Ovary (tissue), 10 donors: ENCODE measurements at places on chromosomes 5 and 9. TPM values are rescaled to one million over a fixed set of nuclear protein-coding genes. Genes with fewer than 3 reads are reported as not detected.

DNA sequence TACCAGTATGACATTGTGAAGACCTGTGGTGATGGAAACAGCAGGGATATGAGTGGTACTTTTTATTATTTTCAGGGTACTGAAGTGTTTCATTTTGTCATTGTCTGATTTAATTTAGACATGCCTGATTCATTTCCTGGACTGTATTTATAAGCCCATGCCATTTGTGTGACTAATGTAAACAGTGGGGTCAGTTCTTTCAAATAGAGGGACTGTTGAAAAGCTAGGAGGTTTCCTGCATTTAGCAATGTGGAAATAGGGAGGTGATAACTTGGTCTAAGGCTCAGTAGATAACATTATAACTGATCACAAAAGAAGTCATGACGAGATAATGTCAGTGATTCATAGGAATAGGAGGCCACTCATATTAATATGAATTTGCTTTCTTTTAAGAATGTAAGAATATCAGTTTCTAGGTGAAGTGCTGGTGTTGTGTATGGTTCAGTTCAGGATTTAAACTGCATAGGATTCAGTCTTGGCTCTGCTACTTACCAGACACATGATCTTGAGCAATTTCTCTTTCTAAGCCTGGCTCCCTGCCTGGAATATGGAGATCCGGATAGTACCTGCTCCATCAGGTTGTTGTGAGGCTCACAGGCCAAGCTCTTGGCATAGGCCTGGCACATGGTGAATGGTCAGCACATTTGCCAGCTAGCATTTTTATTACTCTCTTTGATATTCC lies 7.5 kb downstream of the RASGRF2 start:
- peak; percentile 66 for DNase-seq

SPEF2 gene
- 9.3 TPM for total RNA-seq

DNA sequence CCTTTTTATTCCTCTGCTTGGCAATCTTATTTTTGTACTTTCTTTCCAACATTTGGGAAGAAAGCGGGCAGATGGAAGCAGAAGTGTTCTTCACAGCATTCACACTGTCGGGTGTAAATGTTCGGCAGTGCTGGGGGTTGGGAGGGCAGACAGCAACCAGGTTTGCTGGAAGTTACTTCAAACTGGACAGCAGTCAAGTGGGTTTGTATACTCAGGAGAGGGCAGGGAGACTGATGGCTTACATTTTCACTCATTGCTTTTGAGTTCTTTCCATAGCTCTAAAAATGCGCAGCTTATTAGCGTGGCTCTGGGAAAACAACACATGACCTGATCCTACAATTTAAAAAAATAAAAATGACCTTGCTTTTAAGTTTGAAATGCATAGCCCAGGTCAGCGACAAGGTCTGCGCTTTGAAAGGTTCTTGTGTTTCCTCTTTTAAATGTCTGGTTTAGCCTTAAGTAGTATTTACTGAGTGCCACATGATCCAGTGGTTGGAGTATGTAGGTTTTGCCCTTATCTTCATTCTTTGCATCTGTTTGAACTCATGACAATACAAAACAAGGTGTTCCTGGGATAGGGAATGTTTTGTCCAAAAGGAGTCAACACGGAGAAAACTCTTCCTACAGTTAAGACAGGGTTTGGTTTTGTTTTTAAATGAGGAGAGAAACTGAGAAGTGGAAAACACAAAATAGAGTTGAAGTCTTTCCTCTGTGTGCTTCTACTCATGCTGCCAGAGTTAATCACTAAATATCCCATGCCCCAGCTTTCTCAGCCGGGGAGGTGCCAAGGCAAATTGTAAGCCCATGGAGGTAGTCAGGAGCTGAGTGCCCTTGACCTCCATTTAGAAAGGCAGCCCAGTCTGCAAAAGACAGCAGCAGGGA lies 132.7 kb upstream of the DMRT1 start:
- no peak for DNase-seq

DNA sequence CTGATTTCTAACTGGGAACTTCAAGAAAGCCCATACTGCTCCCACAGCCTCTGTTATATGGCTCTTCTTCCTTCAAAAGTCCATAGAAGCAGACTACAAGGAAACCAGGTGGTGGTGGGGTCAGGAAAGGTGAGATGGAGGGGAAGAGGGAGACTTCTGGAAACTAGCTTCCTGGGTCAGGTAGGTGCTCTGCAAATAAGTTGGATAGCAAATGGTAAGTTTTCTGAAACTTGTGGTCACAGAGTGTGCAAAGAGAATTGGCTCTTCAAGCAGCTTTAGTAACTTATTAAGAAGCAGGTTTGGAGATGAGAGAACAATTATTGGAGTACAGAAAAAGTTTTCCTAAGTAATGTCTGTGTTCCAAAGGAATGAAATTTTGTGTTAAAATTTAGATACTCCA lies 316.9 kb downstream of the ADGRV1 start:
- DNase-seq: no peak

DNA sequence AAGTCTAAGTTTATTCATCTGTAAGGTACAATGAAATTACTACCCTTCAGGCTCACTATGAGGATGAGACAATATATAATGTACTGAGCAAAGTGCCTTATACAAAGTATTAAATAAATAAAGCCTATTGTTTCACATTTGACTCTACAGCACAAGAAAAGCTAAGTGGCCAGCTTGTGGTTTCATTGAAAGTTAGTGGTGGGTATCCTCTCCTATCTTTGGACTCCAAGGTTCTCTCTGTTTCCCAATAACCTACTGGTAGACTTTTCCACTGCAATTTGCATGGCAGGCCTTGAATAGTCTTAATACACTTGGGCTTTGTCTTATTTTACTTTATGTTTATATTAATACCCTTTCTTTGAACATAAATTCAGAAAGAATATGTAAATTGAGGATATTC lies 262.7 kb downstream of the DEPDC1B start:
- no peak for DNase-seq

DNA sequence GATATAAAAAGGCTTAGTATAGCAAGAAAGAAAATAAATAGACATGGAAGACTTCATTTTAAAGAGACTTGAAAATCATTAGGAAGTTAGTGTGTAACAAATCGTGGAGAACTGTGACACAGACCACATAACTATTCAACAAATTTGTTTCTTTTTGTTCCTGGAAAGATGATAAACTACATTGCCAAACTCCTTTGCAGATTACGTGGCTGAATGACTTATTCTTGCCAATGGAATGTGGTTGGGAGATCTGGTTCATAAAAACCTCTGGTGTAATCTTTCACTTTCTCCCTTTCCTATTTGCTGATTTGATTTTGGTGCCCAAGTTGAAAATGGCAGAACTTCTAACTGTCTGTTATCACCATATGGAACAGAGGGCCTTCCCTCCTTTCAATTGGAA lies 328.9 kb upstream of the MEF2C start:
- DNase-seq: no peak

DNA sequence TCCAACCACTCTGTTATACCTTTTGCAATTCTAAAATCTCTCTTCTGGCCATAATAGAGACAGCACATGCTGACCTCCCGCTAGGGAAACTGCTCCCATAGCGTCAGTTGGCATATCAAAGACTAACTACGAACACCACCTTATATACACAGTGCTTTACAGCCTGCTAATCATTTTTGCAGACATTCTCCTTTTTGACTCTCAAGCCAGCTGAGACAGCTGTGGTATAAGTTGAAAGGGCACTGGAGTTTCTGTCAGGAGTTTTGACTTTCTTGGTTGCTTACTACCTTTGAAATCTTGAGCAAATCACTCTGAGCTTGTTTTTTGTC lies 160.2 kb upstream of the TBCA start:
- no peak for DNase-seq

DNA sequence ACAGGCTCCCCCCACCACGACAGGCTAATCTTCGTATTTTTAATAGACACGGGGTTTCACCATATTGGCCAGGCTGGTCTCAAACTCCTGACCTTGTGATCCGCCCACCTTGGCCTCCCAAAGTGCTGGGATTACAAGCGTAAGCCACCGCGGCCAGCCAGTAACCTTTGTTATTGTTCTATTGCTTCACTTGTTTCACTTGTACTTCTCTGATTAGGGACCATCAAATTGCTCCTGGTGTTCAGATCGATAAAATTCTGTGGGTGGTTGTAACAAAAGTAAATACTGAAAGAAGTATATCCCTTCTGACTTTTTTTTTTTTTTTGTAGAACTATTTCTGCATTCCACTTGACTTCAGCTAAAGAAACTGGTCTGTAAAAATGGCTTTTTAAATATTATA lies 445.5 kb upstream of the CDH10 start:
- DNase-seq: no peak

- no peak for DNase-seq
These were observed 166.8 kb downstream of the ATP10B start for GRCh38 chr5:160685219-160685618.

DNA sequence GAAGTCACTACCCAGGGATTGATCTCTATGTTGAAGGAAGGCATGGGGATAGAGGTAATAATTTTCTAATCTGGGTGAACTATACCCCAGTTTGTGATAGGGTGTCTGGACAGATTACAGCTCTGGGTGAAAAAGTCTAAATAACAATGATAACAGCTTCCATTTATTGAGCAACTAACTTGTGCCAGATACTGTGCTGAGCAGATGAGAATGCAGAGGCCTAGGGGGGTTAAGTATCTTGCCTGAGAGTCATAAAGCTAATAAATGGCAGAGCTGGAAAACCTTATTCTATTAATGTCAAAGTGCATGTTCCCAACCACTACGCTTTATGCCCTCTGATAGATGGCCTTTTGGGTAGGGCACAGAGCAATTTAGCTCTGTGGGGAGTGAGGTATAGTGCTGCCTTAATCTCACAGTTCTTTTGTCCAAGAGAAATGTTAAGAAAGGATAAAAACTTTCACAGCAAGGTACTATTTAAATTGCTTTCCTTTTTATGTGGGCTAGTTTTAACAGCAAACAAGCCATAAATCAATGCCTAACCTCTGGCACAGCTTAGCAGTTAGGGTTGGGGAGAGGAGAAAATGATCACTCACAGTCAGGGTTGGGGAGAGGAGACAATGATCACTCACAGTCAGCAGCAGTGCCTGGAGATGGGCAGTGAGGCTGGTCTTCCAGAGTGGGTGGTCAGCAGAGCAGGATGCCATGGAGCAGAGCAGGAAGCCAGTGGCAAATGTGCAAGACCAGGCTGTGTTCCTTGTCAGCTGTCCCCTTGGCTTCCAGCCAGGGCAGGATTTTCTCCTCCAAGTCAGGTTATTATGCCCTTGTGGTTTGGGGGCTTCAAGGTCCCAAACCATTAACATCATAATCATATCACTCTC lies 187.0 kb downstream of the CARTPT start:
- DNase-seq: peak; percentile 18

CDO1 gene
- 17.3 TPM for total RNA-seq

DNA sequence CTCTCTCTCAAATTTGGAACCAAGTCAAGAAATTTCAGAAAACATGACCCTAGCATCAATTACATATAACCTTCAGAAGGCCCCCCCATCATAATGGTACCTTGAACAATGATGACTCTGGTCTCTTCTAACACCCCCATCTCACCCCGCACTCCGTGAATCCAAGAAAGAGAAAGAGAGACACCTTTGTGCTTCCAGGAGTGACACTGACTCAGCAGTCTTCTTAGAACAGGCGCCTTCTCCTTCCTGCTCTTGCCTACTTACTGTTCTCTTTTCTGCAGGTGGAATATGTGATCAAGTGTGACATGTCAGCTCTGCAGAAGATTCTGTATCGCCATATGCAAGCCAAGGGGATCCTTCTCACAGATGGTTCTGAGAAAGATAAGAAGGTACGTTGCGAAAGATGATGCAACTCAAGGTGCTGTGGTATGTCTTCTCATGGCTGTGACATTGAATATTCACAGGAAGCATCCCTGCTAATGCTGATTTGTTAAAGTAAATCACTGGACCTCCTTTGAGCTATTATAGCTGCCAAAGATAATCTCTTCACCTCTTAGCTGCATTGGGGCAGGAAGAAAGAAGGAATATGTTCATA lies 81.3 kb downstream of the SMARCA2 start:
- no peak for DNase-seq

GAPT gene
- not detected for total RNA-seq

DNA sequence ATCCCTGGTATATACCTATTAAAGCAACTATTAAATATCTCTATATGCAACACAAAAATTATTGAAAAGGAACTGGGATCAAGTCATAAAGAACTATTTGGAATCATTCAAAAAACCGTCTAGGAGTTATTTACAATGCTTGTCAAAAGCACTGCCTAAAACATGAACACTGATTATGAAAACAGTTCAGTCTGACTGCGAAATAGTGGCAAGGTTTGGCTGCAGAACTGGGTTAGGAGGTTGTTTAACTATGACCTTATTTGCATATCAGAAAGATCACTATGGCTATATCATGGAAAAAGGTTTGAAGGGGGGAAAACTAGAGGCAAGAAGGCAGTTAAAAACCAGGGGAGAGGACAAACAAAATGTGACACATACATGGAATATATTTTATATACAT lies 12.0 kb downstream of the FBXW2 start:
- DNase-seq: no peak

DNA sequence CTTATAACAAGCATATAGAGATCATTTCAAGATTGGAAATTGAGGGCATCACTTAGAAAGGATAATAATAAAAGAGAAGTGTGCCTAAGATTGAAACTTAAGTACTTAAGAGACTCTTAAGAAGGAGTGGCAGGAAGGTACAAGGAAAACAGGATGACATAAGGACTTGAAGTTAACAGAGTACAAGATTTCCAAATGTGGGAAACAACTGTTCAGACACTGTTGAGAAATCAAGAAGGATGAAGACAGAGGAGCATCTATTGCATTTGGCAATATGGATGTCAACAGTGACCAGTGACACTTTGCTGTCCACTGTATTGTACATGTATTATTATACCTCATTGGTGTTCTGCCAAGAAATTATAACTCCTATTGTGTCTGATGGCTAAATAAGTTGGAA lies 157.8 kb upstream of the PTGER4 start:
- no peak for DNase-seq

DNA sequence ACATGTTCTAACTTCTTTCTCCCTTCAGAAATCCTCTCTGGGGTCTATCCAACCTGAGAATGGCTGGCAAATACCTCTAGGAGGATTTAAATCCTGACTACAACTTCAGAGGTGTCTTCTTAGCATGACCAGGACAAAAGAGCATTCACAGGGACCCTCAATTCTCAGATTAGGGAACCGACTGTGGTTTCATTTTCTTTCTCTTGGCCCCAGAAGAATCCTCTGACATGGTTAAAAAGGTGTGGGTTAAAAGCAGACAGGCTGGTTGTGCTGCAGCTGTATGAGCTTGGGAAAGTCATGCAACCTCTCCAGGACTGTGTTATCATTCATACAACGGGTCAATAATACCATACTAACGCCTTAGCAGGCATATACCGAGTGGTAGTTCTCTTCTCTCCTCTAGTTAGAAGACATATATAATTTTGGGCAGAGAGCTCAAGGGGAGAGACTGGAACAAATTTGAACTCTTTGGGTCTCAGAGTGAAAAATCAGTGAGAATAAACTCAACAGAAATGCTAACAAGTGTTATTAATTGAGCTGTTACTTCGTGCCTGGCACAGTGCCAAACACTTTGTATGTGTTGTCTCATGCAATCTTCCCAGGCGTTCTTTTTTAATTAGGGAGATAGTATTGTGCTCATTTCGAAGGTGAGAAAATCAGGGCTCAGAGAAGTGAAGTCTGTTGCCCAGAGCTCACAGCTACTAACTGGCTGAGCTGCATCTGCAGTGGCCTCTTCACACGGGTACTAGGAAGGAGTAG lies 35.2 kb downstream of the INSYN2B start:
- no peak for DNase-seq

SLC25A2 gene
- total RNA-seq: 1.4 TPM

GRCh38 chr9:36401897-36402480 lies 1.9 kb upstream of the RNF38 start:
- DNase-seq: no peak

EPB41L4B gene
- total RNA-seq: 13.6 TPM

RPL37 gene
- total RNA-seq: 2,915 TPM
